ENCODE measurements at places on chromosomes 1 and 21.

GRCh38 chr1:183241471-183241870 is 55.4 kb downstream of the LAMC2 start:
- no peak for DNase-seq

GRCh38 chr1:25128121-25128621 is 104.1 kb downstream of the SYF2 start:
- DNase-seq = no peak

DNA sequence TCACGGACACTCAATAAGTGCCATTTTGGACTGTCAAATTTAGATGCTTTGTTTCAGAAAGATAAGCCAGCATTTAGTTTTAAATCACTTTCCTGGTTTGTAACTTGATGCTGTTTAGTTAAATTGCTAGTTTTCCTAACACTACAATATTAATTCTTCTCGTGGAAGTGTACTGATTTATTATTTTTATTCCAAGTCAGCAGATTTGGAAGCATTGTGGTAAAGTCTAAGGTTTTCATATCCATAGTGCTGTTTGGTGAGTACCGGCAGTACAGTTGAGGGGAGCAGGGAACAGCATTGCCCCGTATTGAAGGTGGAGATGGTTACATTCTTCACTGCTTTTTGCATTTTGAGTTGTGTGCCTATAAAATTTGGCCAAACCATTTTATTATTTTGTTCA is 36.3 kb downstream of the S100B start:
- DNase-seq = no peak

DNA sequence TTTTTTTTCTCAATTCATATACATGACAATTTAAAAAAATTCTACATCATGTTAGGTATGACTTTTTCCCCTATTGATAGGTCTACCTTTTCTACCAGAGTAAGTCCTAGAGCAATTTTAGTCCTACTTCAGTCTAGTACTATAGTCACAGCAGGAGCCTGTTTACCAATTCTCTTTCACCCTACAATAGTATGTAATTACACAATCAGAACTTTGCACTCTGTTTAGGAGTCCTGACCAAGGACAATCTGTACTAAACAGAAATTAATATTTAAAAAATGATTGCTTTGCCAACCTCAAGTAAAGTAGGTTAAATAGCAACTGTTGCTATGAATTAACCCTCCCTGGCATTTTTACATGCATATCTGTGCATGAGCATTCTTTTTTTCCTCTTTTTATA is 810 bp upstream of the CYP4A11 start:
- no peak for DNase-seq

- DNase-seq = no peak
Observed at GRCh38 chr21:18114810-18115209, 129.8 kb upstream of the CHODL start.

- DNase-seq = no peak
Observed at GRCh38 chr1:76607717-76608116, 259.6 kb upstream of the ST6GALNAC5 start.

DNA sequence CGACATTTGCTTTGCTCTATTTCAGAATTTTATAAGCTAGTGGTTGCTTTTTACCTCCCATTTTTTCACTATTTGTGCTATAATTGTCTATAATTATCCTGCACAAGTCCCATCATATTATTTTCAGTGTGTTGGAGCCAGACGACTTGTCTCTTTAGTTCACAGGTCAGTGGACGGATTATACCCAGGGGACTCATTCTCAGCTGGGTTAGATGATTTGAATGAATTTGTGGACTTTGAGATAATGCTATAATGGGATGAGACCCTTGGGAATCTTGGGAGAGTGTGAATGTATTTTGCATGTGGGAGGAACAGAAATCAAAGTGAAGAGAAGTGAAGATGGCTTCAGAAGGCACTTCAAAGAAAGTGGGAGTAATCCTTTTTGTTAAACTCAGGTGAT is 31.5 kb upstream of the KCNK1 start:
- no peak for DNase-seq

GRCh38 chr1:158417586-158417985 is 8.5 kb downstream of the OR10K2 start:
- no peak for DNase-seq

GRCh38 chr1:86508583-86508969 is 38.3 kb upstream of the CLCA4 start:
- DNase-seq = no peak

DNA sequence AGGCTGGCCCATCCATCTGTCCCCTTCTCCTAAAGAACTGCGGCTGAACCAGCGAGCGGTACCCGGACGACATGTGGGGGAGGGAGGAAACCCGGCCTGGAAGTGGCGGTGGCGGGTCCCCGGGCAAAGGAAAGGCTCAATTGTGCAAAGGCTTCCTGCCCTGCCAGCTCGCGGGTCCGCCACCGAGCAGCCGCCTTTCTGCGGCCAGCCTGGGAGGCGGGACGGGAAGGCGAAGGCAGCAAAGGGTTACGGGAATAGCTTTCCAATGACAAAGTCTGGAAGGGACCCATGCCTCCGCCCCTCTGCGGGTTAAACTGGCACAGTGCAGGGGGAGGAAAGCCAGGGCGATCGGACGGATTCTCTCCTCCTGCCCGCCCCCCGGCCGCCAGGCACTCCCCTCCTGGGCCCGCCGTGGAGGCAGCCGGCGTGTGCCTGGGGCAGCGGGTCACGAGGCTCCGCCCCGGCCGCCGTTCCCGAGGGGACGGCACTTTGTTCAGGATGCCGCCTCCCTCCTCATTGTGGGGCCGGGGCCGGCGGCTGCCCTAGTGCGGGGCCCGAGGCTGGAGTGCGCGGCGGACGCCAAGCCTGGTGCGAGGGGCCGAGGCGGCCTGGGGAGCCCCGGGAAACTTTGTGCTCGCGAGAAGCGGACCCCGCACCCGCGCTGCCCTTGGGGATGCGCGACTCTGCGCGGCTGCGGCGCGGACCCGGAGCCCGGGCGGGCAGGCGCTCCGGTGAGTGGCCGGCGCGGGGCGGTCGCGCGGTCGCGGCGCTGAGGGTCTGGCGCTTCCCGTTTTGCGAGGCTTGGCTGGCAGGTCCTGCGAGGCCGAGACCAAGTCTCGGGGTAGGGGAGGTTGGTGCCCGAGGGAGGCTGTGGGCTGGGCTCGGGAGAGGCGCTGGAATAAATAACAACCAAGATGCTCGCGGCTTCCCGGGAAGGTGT is at the start of gene NAV1:
TSS of gene NAV1 (plus strand) at position 516 of the 940 bp plus-strand sequence. CDS start 83,758 bp downstream, outside the sequence.
- peak; percentile 42 for DNase-seq

DNA sequence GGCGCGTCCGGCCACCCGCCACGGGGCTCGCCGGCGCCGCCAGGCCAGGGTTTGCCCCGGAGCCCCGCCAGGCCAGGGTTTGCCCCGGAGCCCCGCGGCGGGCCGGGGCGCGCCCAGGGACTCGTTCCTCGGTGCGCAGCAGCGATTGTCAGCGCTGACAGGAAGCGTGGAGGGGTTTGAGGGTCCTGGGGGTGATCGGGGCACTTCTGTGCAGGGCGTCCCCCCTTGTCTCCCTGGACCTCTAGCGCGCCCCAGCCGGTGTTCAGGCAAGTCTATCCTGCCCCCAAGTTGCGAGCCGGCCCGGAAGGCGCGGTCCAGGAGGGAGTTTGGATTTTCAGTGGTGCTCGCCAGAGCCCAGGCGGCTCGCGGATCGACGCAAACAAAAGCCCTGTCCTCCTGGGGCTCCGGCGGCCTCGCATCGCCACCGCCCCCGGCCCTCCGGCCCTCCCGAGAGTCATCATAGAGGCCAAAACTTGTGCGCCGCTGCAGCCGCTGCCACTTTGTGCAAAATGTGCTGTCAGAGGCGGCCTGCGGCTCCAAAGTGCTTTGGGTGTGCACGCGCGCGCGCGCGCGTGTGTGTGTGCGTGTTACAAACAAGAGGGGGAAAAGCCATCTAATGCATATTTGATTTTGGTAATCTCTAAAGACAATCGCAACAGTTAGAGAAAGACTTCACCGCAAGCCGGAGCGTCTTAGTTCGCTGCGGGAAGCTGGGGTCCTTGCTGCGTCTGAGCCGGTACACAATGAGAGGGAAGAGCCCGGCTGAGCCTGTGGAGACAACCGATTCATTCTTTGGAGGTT is 1.0 kb downstream of the ROR1 start:
- DNase-seq = no peak

DNA sequence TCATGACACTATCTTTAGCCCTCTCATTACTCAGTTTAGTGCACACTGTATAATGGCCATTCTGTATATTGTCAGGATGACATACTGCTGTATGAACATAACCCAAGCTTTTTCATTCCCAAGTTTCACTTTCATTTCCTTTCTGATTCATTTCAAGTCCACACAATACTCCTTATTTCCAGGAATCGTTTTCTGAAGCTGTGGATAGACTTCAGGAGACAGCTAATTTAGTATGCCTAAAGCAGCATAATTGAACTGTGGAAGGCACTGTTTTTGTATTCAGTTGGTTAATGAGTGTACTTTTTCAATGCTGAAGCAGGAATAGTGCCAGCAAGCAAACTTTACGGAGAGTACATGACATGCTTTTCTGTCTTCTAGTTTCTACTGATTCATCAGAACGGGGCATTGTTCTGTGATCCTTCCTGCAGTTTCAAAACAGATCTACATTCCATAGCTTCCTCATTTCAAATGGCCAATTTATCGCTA is 578.5 kb upstream of the ZP4 start:
- no peak for DNase-seq

- DNase-seq = no peak
Observed at GRCh38 chr1:36994868-36995267, 39.4 kb downstream of the GRIK3 start.

- DNase-seq = no peak
Observed at GRCh38 chr1:97254731-97255463, 533.3 kb downstream of the PTBP2 start.

All from GDM1 (cell line).